NCI-H2171 treated with DMSO at 0.1 percent for 48 hours (cell line): ENCODE measurements at places on chromosomes 1 and 21.

DNA sequence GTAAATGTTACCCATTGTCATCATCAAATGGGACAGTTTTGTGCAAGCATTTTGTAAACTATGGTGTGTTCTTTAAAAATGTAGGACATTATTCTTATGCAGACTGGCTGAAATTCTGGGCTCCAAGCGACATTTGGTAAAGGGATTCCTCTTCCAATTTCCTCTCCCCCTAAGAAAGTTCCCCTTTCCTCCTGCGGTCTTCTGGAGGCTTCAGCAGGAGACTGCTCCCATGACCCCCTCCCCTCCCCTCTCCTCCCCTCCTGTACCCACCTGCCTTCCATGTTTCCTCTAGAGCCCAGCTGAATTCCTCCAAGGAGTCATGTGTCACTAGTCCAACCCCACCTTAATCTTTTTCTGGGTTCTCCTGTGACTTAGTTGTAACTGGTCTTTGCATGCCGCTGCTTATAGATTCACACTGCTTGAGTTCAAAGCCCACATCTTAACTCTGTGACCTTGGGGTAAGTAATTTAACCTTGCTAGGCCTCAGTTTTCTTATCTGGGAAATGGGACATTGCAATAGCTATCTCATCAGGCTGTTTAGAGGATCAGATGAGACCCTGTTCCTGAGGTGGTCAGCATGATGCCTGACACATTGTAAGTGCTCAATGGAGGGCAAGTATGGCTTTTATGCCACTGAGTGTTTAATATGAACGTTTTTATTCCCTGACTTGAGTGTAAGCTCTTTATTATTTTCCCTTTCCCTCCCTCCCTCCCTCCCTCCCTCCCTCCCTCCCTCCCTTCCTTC, 69.9 kb upstream of the WDR26 start:
- no peak for DNase-seq

GRCh38 chr1:5873556-5873955, 118.7 kb downstream of the NPHP4 start:
- DNase-seq, result no peak

GRCh38 chr1:197544130-197544529, 231.2 kb downstream of the DENND1B start:
- DNase-seq, result no peak

DNA sequence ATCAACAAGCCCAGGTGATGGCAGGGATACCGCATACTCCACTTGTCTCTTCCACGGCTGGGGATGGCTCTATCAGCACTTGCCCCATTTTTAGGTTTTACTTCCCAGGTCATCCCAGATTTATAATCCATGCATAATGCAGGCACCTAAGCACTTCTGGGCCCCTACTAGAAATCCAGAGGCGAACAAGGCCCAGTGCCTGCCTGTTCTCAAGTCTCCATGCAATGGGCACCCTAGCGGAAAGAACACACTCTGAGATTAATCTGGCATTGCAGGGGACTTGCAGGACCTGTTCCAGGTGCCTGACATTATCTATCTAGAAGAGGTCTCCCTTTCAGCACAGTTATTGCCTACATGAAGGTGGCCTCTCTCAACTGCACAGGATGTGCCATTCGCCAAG, 39.8 kb downstream of the HIVEP3 start:
- DNase-seq, result no peak

DNA sequence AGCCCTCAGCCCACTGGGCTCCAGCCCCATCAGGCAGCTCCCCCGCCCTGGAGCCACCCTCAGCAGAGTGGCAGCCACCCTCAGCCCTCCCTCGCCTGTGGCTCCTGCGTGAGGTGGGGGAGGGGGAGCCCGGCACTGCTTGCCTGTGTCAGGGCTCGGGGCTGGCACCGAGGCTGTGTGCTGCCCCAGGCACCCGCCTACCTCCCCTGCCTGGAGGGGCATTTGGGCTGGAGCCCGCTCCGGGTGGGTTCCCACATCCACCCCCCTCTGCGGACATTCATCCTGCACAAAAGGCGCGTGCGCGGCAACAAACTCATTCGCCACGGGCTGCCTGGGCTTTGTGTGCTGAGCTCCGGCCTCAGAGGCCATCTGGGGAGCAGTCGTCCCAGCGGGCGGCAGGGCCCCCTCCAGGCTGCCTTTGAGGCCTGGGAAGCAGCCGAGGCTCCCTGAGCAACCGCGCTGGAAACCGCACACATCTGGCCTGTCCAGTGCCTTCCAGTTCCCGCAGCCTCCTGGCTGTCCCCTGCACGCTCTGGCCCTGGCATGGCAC, 12.6 kb upstream of the TNFRSF14 start:
- DNase-seq, result peak; percentile 65

GRCh38 chr1:247409869-247410544, 6.0 kb upstream of the NLRP3 start:
- DNase-seq, result no peak

GRCh38 chr1:226223157-226223785, at the start of gene MIXL1:
Gene MIXL1, plus strand, starts transcription at chr1:226223664. Its CDS starts 18 bp downstream, at chr1:226223682.
- no peak for DNase-seq

DNA sequence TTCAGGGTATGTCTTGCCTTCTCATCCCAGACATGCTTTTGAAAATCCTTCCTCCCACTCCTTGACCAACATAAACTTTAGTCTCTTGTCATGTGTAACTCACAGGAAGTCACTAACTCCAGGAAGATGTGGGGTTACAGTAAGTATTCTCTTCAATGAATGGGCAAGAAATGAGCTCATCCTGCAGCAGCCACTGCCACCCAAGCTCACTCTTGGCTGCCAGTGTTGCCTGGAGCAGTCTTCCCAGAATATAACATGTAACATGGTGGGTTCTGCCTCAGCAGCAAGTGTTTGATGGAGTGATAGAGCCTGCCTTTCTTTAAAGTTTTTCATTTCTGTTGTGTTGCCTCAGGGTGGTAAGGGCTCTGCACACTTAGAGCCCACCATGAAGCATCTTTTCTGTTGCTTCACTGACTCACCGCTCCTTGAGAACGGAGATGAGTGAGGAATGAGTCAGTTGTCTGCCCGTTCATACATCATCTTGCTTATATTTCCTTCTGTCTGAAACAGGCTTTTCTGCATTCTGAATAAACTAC, 187.0 kb downstream of the TPR start:
- DNase-seq, result no peak

DNA sequence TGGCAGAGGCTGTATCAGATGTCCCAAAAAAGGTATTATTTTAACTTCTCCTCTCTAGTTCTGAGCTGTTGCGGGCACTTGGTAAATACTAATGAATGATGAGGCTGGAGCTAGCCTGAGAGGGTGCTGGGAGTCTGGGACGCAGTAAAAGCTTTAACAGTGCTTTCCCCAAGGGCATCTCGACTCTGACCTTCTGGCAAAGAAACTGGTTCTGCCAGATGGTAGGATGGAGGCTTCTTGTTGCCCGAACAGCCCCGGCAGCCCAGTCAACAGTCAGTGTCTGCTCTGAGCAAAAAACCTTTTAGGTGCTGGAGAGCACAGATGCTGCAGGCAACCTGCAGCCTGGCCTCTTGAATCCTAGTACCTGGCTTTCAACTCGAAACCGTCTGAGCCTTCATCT, 2.5 kb upstream of the PNRC2 start:
- peak; percentile 98 for DNase-seq

- DNase-seq, result no peak
Observed at GRCh38 chr1:246306415-246307037, 200.6 kb downstream of the SMYD3 start.

DNA sequence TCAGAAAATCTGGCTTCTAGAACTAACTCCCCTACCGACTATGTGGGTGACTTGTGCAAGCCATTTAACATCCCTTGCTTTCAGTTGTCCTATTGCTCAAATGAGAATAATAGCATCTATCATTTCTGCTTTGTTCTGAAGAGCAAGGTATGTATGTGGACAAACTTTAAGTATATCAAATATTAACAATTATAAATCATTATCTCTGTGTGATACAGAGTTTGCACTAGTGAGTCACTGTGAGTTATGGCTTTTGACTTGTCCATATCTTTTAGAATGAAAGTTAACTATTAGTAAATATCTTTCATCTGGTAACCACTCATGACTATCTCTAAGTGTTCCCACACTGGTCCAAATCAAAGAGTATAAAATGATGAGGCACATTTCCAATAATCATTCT, 812.9 kb upstream of the ADGRL2 start:
- DNase-seq, result no peak

DNA sequence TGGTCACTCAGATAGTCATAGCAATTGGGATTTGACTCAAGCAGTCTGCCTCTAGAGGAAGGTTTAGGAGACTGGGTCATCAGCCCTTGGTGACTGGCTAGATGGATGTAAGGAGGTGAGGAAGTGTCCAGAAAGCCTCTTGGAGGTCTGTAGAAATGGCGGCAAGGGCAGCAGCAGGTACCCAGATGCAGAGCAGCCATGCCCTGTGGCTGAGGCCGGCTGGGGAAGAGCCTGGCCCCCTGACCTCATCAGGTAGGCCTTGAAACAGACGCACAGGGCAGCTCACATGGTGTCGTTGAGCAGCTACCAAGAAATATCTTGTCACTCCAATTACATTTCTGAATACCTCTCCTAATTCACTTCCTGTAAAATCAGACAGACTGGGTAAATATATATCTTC, 98.2 kb downstream of the DMRTB1 start:
- no peak for DNase-seq

- no peak for DNase-seq
Observed at GRCh38 chr1:47187231-47187925, 2.5 kb downstream of the PDZK1IP1 start.

DNA sequence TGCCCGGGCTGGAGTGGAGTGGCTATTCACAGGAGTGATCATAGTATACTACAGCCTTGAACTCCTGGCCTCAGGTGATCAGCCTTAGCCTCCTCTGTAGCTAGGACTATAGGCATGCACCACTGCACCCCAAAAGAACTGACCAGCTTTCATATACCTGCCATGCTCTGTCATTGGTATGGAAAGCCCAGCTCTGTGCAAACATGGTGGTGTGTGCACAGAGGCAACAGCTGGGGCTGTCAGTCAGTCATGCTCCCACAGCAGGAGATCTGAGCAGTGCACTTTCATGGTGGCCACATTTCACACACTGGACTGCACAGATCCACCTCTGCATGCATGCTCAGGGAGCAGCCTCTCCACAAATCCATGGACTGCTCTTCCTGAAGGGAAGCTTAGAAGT, 8.8 kb upstream of the JAK1 start:
- no peak for DNase-seq

GRCh38 chr1:92749024-92749634, 35.8 kb downstream of the EVI5 start:
- DNase-seq, result peak; percentile 62

GRCh38 chr1:184870319-184870718, 104.0 kb downstream of the NIBAN1 start:
- DNase-seq, result no peak

- no peak for DNase-seq
Observed at GRCh38 chr1:107536266-107536665, 395.4 kb downstream of the NTNG1 start.

- DNase-seq, result no peak
Observed at GRCh38 chr1:18485227-18485626, 4.5 kb downstream of the KLHDC7A start.

DNA sequence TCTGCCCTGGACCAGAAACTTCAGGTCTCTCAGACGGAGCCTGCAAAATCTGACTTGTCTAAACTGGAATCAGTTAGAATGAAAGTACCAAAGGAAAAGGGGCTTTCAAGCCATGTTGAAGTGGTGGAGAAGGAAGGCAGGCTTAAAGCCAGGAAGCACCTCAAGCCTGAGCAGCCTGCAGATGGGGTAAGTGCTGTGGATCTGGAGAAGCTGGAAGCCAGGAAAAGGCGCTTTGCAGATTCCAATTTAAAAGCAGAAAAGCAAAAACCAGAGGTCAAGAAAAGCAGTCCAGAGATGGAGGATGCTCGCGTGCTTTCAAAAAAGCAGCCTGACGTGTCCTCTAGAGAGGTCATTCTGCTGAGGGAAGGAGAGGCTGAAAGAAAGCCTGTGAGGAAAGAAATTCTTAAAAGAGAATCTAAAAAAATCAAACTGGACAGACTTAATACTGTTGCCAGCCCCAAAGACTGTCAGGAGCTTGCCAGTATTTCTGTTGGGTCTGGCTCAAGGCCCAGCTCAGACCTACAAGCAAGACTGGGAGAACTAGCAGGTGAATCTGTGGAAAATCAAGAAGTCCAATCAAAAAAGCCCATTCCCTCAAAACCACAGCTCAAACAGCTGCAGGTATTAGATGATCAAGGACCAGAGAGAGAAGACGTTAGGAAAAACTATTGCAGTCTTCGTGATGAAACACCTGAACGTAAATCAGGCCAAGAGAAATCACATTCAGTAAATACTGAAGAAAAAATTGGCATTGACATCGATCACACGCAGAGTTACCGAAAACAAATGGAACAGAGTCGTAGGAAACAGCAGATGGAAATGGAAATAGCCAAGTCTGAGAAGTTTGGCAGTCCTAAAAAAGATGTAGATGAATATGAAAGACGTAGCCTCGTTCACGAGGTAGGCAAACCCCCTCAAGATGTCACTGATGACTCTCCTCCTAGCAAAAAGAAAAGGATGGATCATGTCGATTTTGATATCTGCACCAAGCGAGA, 46.6 kb downstream of the ZBTB17 start:
- no peak for DNase-seq

GRCh38 chr1:117795190-117795589, 134.2 kb downstream of the GDAP2 start:
- no peak for DNase-seq

- no peak for DNase-seq
Observed at GRCh38 chr1:213417846-213418245, 366.8 kb downstream of the RPS6KC1 start.

- peak; percentile 99 for DNase-seq
Observed at GRCh38 chr1:15849775-15850324, 2.3 kb downstream of the SPEN start.

DNA sequence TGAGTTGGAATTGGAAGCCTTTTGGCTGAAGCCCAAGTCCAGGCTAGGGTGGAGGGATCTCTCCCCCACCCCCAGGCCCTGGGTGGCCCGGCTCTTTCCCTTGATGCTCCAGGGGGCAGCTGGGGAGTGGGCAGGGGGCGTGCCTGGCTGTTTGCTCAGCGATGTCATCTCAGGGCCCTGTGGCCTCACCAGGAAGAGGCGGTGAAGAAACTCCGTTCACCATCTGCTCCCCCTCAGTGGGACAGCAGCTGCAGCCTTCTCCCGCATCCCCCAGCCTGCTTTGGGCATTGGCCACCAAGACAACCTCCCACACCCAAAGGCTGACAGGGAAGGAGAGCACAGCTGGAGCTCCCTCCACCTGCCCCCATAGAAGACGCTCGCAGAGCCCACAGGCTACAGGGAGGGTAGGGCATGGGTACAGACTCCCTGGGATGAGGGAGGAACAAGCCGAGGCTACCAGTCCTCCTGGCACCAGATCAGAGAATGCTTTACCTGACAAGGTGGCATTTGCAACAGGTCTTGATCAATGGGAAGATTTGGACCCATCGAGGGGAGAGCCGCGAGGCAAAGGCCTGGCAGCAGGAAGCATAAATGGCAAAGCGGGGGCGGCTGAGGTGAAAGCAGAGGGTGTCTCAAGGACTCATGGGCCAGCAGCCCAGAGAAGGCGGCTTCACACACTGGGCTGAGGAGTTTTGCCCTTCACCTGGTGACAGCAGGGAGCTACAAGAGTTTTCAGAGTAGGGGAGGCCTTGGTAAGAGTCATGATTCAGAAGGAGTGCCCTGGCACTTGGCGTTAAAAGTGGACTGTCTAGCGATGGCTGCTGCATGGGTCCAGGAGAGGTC, 6.5 kb upstream of the GUCA2A start:
- peak; percentile 62 for DNase-seq
